ENCODE measurements at places on chromosomes 5 and 9.

DNA sequence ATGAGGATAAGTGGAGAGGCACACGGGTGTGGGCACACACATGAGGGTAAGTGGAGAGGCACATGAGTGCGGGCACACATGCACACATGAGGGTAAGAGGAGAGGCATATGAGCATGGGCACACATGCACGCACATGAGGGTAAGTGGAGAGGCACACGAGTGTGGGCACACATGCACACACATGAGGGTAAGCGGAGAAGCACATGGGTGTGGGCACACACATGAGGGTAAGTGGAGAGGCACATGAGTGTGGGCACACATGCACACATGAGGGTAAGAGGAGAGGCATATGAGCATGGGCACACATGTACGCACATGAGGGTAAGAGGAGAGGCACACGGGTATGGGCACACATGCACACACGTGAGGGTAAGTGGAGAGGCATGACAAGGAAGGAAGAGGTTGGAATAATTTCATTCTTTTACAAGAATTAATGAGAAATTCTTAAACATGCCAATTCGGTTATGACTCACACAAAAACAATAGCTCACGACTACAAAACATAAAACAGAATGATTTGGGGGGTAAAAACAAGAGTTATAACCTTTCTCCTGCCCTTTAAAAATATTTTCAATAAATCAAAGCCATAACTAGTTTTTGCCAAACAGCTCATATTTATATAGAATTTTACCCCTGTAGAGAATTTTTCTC is 67.5 kb downstream of the APBA1 start:
- no peak for DNase-seq

DNA sequence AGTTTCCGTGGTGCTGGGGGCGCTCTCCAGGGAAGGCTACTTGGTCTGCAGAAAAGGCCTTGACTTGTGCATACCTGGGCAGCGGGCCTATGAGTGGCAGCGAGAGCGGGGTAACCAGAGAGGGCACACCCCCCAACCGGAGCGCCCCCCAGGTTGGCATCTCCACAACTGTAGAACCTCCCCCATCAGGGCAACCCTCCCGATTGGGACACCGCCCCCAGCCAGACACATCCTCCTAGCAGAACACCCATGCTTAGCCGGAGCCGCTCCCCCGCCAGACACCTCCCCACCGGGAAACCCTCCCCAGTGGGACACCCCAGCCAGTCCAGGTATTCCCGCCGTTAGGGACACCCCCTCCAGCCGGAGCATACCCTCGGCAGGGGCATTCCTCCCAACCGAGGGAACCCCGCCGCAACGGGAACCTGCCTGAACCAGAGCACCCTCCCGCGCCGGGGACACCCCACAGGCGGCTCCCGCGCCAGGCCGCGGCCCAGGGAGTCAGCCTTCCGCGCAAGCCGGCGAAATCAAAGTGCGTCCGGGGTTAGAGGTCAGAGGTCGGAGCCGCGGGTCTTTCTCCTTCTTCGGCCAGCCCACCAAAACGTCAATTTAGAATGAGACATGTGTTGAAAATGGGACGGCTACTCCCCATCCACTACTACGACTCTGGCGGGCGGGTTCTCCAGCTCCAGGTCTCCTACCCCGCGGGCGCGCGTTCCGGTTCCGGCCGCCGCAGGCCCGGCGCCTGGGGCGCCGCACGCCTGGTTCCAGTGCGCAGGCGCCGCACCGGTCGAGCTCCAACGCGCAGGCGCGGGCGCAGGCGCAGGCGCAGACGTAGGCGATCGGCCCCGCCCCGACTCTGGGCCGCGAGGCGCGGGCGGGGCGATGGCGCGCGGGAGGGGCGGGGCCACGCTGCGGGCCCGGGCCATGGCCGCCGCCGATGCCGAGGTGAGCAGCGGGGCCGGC is at the start of gene EHMT1:
TSS of gene EHMT1 (plus strand) at position 901 of the 963 bp plus-strand sequence. CDS start at position 925, 24 bp downstream.
- DNase-seq, result peak; percentile 85

DNA sequence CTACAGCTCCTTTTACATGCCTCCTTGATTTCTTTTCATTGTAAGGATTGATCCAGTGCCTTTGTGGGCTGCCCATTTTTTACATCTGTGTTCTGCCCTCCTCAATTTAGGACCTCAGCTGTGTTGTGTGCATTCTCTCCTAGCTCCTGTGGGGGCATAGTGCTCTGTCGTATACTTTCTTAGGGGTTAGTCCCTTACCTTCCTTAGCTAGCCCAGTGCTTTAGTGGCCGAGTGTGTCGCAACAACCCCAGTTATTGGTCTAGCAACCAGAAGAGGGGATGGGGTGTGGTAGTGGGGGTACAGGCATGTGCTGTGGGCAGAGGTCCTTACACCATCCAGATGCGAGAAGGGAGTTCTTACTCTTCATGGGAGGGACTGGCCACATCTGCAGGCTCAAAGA is 12.1 kb downstream of the MTRR start:
- DNase-seq, result no peak

DNA sequence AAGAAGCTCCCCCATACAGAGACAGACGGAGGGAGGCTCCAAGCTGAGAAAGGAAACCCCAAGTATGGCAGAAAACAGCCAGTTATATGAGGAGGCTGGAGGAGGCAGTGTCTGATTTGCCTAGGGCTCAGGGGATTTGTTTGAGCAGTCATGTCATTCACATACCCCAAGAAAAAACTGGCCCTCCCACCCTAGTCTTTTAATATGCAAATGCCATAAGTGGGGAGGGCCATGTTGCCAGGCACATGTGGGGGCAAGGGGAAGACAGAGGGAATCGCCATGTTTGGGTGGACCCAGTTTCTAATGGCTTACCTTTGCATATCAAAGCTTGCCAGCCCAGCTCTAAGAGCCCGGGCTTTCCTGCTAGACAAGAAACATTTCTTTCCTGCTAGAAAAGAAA is 1163.8 kb downstream of the TAF11L14 start:
- DNase-seq, result no peak

DNA sequence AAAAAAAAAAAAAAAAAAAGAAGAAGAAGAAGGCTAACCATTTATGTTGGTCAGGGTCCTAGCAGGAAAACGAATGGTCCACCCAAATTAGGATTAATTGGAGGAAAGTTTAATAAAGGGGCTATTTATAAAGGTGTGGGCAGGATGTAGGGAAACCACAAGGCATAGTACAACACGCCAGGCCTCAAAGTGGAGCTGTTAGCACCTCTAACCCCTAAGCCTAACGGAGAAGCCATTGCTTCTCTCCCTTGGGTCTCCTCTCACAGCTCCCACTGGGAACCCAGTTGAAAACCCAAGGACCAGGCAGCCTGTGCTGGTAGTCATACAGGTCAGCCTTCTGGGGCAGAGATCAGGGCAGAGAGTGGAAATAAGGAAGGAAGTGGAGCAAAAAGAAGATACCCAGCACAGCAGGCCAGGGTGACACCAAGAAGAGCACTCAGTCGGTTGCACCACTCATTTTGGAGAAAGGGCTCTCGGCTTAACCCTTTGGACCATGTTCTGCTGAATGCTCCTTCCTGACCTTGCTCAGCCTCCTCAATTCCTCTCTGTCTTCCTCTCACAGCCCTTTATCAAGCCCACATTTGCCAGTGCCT is 8.8 kb upstream of the GLIPR2 start:
- no peak for DNase-seq

DNA sequence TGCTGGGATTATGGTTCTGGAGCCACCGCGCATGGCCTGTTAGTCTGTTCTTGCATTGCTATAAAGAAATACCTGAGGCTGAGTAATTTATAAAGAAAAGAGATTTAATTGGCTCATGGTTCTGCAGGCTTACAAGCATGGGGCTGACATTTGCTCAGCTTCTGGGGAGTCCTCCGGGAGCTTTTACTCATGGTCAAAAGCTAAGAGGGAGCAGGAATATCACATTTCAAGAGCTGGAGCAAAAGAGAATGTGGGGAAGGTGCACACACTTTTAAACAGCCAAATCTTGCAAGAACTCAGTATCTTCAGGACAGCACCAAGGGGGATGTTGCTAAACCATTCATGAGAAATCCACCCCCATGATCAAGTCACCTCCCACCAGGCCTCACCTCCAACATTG is 12.1 kb downstream of the JAK2 start:
- no peak for DNase-seq

DNA sequence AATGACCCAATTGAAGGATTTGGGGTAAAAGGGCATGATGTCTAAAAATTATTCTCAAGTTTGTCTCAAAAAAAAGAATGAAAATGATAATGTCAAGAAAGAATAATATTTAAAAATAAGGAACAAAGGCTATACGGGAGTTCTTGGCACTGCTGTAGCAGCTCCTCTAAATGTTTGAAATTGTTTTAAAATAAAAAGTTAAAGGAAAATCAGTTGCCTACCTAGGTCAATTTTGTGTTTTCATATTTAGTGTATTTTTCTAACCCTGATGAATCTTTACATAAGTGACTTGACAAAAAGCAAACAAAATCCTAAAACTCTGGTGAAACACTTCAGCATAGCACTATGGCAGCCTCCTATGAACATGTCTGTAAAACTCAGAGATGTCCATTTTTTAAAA is 56.4 kb downstream of the ALDH1A1 start:
- DNase-seq, result no peak

DNA sequence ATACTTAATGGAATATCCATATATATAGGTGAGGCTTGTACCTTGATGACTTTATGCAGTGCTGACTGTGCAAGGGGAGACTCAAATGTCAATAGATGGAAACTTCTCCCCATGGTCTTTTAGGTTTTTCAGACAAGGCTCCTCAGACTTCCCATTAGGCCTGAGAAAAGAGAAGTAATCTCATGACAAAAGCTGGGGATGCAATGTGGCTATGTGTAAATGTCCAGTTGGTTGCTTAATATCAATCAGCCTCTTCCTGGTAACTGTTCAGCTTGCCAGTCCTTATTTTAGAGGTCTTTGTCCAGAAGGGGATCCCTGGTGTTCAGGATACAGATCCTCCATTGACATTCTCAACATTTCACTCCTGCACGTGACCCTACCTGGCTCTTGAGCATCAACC is 621.1 kb upstream of the CDH18 start:
- no peak for DNase-seq

DNA sequence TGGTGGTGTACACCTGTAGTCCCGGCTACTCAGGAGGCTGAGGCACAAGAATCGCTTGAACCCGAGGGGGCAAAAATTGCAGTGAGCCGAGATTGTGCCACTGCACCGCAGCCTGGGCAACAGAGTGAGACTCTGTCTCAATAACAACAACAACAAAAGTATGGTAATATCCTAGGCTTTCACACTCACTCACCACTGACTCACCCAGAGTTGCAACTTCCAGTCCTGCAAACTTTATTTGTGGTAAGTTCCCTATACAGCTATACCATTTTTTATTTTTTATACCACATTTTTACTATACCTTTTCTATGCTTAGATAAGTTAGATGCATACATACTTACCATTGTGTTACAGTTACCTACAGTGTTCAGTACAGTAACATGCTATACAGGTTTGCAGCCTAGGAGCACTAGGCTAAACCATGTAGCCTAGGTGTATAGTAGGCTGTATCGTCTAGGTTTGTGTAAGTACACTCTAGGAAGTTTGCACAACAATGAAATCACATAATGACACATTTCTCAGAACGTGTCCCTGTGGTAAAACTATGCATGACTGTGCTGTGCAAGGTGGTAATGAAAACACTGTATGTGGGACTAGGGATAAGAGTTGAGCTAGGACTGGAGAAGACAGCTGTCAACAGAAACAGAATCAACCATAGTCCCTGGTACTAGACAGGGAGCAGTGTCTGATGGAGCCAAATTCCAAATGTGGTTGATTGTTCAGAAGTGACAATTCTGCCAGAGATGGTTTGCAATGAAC is 109.5 kb upstream of the RAD23B start:
- DNase-seq, result no peak

- DNase-seq, result no peak
Measured at GRCh38 chr5:171310212-171310818, 1.3 kb downstream of the TLX3 start.

DNA sequence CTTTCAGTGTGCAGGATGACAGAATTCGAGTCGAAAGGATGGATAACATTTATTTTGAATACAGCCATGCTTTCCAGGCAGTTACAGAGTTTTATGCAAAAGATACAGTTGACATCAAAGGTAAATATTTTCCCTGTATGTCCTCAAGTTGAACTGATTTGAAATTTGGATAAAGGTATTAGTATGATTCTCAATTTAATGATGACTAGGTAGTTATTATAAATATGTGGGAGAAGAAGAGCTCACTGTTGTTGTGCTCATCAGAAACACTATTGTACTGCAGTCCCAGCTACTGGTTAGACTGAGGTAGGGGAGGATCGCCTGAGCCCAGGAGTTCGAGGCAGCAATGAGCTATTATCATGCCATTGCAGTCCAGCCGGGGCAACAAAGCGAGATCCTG is 70.7 kb upstream of the DHFR start:
- DNase-seq, result no peak

GRCh38 chr5:155903791-155904190 is 423.2 kb upstream of the SGCD start:
- DNase-seq, result no peak

DNA sequence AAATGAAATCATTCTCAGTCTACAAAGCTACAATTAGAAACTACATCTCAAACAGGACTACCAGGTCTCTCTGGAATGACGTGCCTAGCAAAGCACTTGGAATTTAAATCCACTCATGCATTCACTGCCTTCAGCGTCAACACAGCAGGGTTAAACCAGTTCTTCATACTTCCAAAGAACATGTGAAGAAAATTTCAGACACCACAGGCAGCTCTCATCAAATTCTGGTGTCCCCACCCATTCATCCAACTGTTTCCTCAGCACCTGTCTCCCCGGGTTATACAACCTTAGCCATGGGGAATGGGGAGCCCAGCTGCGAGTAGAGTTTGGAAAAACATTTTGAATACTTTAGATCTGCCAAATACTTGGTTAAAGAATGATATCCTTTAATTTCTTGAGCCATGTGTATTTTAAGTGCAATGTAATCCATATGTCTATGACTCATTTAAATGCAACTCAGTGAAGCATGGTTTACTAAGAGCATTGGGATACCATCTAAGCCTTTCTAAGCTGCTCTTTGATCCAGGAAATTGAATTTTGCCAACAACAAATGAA is 17.5 kb downstream of the ADAM19 start:
- DNase-seq, result no peak

- DNase-seq, result no peak
Measured at GRCh38 chr5:43075319-43076293, 35.5 kb upstream of the ANXA2R start.

GRCh38 chr5:153617190-153617589 is 126.7 kb downstream of the GRIA1 start:
- DNase-seq, result no peak

DNA sequence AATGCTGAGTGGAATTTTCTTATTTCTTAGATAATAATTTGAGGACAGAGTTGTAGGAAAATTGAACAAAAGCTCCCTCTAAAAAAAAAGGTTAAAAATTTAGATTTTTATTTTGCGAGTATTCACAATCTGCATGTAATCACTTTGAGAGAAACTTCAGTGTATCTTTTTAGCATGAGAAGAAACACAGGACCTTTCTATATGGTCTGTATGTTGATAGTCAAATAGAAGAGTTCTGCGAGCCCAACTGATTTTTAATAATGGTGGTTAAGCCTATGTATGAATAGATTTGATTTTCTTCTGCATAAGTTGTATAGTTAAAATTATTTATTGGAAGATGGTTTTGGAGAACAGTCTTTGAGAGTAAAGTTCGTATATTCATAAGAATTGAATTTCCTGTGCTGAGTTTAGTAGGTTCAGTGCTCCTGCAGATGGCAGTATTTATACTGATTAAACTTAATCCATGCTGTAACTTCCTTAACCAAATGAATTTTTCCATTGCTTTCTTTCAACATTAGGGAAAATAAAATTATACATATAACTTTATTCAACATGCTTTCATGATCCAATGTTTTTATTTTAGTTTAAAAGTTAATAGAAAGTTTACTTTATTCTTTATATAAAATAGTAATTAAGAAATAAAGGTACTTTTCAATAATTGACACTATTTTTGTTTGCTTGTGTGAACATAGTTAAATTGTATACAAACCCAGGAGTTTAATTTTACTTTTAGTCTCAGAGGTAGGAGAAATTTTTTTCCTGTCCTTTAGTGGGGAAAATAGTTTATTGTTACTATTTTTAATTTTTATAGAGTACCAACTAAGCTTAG is 19.6 kb downstream of the TCERG1 start:
- peak; percentile 29 for DNase-seq
